Cardiac muscle cell (in vitro differentiated cells and primary cell): ENCODE measurements at places on chromosomes 7 and 10. TPM values are rescaled to one million over a fixed set of nuclear protein-coding genes. Genes with fewer than 3 reads are reported as not detected.
A peak's percentile ranks its signal among the peaks of the same experiment; 100 is the strongest.

DNA sequence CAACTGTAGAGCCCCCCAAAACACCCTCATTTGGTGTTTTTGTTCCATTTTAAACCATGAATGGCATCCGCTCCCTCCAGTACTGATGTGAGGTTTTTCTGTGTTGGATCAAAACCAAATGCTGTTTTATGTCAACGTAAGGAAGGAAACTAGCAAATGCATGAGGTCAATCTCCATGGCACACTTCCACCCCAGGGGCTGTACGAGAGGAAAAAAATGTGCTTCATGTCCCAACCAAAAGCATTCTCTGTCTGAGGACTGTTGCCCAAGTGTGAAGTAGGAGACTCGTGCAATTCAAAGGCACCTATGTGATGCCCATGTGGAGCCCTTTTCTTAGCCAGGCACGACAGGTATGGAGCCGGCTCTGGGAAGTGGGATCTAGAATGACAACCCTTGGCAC, 180.3 kb upstream of the MKI67 start:
- no peak for DNase-seq

GRCh38 chr7:129859183-129859582, 93.6 kb downstream of the UBE2H start:
- DNase-seq, result peak; percentile 77

DNA sequence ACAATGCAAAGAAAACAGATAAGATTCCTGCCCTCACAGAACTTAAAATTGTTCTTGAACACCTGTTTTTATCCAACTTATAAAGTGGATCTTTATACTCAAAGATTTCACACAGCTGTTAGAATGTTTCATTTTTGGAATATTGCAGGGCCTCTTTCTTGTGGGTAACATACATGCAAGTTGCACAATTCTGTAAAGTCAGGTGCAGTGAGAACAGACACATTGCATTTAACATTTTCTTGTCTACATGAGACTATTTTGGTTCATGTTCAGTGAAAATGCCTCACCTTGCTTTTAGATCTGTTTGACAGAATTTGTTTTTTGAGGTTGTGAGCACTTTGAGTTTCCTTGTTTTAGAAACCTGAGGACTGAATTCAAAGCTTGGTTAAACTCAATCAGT, 707.8 kb downstream of the SUGCT start:
- DNase-seq, result no peak

Gene TAS2R5
- 0.12 and 1.2 TPM in 2 replicates for polyA plus RNA-seq

- no peak for DNase-seq
These were observed 22.3 kb upstream of the RHBDD2 start for GRCh38 chr7:75856536-75856935.

DNA sequence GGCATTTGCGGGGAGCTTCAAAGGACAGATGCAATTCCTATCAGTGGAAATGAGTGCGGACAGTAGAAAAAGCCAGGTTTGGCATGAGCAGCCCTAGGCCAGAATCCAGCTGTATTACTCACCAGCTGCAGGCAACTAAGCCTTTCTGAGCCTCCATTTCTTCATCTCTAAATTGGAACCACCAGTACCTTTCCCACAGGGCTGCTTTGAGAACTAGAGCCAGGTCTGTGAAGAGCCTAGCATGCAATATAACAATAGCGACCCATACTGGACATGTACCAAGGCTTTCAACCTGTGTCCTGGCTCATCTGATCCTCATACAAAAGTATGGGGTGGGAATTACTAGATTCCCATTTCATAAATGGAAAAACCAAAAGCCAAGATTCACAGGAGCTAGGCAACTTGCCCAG, 101.0 kb downstream of the GSAP start:
- no peak for DNase-seq

DNA sequence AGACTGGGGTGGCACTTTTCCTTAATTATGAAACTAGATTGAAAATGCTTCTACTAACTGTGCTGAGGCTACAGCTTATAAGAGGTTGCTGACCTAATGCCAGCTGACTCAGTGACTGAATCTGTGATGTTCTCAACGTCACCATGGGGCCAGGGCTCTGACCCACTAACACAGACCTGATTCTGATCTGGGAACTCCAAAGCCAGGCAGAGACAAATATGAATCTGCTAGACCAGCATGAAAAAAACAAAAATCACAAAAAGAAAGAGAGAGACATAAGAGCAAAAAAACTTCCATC, 16.1 kb downstream of the USP6NL start:
- DNase-seq, result no peak

DNA sequence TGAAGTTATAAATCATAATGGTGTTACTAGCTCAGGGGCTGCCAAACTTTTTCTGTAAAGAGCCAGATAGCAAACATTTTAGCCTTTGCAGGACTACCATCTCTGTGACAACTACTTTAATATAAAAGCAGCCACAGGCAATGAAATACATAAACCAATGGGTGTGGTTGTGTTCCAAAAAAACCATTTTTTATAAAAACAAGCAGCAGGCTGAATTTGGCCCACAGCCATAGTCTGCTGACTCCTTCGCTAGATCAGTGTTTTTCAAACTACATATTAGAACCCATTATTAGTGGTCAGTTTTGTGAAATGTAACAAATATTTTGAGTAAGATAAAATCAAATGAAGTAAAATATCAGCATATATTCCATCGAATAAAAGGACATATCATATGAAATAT, 13.6 kb downstream of the GNG11 start:
- no peak for DNase-seq

Gene JAKMIP3
- polyA plus RNA-seq, result 0.26 and 0.75 TPM in 2 replicates
